ENCODE measurements at places on chromosomes 16 and 17.

- no peak for DNase-seq
These were observed 156.4 kb downstream of the C16orf95 start for GRCh38 chr16:87160701-87161337.

DNA sequence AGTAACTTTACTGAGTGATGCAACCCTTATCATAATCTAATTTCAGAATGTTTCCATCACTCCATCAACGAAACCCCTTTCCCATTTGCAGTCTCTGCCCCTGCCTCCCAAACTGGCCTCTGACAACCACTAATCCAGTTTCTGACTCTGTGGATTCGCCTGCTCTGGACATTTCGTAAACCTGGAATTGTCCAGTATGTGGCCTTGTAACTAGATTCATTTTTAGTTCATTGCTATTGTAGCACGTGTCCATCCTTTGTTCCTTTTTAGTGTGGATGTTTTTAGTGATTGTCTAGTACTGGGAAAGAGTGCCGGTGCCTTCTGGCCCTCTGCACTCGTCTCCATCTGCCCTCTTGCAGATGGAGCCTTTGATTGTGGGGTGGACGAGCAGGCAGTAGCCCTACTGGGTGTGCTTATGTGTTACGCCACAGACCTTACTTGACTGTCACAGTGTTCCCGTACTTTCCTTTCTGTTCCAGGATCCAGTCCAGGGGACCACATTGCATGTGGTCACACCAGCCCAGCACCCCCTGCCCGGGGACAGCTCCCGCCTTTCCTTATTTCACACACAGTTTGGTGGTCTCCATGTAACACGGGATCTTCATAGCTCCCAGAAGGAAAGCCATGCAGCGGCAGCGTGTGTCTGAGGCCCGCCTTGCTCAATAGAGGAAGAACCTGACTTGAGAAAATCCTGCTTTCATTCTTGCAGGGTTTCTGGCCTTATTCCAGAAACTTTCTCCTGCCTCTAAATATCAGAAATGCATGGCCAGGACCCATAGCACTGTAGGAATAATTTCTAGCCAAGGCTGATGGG, 8.8 kb downstream of the KIAA0513 start:
- DNase-seq = no peak

DNA sequence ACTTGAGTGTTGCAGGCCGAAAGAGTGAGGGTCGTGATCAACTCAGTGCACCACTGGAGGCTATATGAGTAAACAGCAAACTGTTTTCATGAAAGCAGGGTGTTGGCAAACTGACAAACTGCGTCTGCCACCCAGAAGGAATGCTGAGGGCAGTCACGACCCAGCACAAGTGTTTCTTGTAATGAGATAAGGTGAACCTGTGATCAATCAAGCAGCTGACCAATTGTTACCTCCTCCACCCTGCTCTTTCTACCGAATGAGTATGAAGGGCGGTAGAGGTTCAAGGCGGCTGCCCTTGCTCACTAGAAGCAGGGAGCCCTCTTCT, 5.5 kb upstream of the SRL start:
- DNase-seq = no peak

DNA sequence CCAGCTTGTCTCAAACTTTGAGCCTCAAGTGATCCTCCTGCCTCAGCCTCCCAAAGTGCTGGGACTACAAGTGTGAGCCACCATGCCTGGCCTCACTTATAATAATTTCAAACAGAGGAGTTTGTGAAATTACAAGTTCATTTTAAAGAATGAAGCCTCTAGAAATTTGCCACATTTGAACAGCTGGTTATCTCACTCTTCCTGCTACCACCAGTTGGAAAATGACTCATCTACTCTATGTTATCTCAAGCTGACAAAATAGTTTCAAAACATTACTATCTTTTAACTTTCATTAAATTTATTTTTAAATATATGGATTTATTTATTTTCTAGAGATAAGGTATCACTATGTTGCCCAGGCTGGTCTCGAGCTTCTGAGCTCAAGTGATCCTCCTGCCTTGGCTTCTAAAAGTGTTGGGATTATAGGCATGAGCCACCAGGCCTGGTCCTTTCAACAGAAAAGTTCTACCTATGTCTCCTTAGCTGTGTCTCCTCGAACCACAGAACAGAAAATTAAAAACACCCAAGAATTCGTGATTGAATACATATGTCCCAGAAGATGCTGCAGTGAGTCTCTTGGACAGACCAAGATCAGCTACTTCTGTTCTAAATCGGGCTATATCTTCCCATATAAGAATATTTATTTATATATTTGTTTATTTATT, 47.6 kb downstream of the MYH13 start:
- DNase-seq = no peak

DNA sequence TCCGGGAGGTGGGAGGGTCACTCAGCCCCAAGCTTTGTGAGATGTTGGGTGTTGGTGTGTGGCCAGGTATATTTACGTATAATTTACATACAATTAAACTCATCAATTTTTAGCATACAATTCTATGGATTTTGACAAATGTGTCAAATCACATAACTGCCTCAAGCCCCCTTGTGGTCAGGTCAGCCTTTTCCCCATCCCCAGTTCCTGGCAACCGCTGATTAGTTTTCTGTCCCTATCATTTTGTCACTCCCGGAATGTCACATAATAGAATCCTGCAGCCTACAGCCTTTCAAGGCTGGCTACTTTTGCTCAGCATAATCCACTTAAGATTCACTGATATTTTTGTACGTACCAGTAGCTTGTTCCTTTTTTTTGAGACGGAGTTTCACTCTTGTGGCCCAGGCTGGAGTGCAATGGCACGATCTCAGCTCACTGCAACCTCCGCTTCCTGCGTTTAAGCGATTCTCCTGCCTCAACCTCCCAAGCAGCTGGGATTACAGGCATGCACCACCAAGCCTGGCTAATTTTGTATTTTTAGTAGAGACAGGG, 19.3 kb upstream of the RAI1 start:
- DNase-seq = peak; percentile 56

DNA sequence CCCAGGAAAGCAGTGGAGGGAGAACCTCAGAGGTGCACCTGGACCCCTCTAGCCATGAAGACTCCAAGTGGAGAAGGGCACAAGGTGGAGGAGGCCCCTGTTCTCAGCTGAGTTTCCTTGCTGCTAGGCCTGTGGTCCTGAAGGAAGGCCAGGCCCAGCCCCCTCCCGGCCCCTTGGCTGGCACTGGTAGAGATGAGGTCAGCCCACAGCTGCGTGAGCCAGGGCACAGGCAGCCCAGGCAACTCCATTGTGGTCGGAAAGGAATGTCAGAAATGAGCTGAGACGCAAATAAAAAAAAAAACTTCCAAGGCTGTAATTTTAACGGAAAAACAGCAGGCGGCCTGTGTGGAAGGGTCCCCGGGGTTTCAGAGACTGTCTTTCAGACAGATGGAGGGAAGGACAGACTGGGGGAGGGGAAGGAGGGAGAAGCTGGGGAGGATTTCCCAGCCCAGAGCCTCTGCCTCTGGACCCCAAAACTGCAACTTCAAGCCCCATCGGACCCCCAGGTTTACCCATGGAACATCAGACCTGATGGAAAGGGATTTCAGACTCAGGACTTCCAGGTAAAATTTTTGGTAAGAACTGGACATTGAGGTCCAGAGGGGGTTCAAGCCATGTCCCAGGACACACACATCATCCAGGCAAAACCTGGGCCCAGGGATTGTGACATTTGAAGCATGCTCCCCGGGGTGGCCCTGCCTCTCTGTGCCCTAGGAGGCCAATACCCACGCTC, 25.6 kb upstream of the MRPS23 start:
- DNase-seq = peak; percentile 98

Data from mesendoderm (in vitro differentiated cells).